Jurkat, Clone E6-1 (cell line): ENCODE measurements at places on chromosomes 5 and 9.

GRCh38 chr9:87601176-87601575 lies 103.5 kb downstream of the DAPK1 start:
- DNase-seq: no peak

- DNase-seq: no peak
Observed at GRCh38 chr5:5644249-5644648, 221.8 kb downstream of the ICE1 start.

DNA sequence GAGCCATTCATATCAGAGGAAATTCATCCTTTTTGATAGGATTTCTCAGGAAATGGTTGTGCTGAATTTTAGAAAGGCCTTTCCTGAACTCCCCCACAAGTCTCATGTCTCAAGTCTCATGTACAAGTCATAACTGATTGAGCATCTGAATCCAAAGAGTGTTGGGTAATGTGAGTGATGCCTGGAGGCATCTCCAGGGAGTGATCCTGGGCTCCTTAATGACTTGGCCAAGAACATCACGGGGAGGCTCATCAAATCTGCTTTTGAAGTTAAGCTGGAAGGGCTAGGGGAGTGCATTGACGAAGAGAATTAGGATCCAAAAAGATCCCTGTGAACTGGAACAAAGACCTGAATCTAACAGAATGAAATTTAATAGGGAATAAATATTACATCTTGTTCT lies 79.2 kb downstream of the MAST4 start:
- no peak for DNase-seq

DNA sequence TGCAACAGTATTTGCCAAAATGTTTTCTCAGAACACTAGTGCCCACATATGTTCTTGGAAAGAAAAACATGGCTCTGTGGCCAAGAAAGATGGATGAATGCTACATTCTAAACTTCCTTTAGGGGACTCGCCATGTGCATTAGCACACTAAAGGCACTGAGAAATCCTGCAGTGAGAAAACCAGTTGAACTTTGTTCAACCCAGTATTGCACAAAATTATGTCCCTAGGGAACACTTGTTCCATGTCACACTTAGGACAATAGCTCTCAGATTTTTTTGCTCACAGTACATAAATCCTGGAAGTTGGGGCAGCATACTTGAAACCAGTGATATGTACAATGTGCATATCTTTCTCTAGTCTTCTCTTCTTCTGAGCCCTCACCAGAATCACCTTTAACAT lies 96.6 kb downstream of the ADRB2 start:
- no peak for DNase-seq

- no peak for DNase-seq
Observed at GRCh38 chr9:18520416-18521047, 46.6 kb downstream of the ADAMTSL1 start.

DNA sequence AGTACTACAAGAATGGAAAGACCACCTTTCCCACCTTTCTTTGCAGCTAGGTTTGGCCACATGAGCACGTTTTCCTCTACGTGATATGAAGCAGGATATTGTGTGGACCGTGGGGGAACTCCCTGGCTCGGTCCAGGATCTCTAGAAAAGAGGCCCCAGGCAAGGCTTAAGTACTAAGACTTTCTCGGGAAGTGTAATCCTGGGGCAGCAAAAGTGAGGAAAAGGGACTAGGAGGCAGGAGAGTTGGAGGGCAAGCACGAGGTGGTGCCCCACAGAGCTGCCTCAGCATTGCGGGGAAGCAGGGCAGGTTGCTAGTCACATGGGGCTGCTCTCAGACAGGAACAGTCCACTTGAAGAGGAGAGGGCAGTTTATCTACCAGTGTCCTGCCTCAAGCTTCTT lies 235.1 kb downstream of the GADD45G start:
- DNase-seq: no peak

DNA sequence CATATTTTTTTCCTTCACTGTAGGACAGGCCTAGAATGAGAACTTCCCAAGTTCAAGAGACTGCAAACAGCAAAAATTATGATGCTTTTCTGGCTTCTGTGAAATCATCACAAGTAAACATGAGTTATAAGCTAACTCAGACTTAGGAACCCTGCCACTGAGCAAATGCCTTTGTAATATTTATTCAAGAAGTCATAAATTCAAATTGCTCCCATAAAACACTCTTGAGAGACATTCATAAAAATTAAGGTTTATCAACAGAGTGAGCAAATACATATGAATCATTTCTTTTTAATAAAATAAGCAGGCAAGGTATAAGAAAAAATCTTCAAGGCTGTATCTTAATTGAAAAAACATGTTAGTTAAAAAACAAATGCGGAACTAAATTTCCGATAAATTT lies 124.2 kb downstream of the GNA14 start:
- DNase-seq: no peak

GRCh38 chr5:43075319-43076293 lies 35.5 kb upstream of the ANXA2R start:
- DNase-seq: no peak

DNA sequence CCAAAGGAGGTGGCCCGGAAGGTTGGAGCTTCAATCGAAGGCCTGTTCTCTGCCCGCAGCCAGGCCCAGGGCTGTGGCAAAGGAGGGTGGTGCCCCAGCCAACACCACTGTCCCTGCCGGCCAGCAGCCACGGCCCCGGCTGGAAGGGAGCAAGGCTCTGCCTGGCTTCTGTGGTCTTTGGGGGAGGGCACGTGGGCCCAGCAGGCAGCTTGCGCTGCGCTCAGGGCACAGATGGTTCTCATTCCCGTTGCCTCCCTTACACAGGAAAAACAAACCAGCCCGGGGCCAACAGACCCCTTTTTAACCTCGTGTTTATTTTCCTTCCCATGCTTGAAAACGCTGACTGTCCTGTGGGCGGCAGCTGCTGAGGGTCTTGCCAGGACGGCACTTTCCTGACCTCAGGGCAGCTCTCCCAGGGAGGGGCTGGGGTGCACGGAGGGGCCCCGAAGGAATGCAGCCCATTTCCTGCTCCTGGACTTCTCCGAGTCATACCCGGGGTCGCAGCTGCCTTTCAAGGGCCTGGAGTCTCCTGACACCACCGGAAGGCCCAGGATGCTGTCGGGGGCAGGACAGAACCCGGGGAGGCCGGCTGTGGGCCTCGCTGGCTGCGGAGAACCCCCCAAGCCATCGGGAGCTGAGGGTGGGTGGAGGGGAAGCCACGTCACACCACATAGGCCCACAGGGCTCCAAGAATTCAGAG lies 1.1 kb upstream of the GPSM1 start:
- DNase-seq: no peak

- DNase-seq: no peak
Observed at GRCh38 chr9:29669613-29670012, 2096.3 kb upstream of the C9orf72 start.
